ENCODE measurements at places on chromosomes 2 and 18.

GRCh38 chr18:35581898-35582641 lies 530 bp downstream of the GALNT1 start:
- peak overlapping the region; percentile 82 for H3K27ac ChIP-seq
- no peaks in the 10 kb centered on the region for H3K27me3 ChIP-seq
- H3K4me3 ChIP-seq: peak overlapping the region; percentile 67
- DNase-seq: peak; percentile 9
- peaks cover 11% of the 10 kb centered on the region for H3K4me1 ChIP-seq
- no peaks in the 10 kb centered on the region for H3K36me3 ChIP-seq

DNA sequence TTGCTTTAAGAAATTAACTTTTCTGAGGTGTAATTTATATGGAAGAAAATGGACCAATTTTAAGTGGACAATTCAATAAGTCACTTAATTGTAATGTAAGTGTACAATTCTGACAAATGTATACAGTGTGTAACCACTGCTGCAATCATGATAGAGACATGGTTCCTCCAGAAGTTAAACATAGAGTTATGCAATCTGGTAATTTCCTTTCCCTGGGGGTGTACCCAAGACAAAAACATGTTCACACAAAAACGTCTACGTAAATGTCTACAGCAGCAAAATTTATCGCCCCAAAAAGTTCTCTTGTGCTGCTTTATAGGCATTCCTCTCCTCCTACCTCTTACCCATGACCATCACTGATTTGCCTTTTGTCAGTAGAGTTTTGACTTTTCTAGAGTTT lies 141.5 kb downstream of the AQP4 start:
- no peak for DNase-seq
- H3K36me3 ChIP-seq: no peaks in the 10 kb centered on the region
- no peak overlapping the region for H3K4me3 ChIP-seq
- no peaks in the 10 kb centered on the region for H3K4me1 ChIP-seq
- no peaks in the 10 kb centered on the region for H3K27me3 ChIP-seq

DNA sequence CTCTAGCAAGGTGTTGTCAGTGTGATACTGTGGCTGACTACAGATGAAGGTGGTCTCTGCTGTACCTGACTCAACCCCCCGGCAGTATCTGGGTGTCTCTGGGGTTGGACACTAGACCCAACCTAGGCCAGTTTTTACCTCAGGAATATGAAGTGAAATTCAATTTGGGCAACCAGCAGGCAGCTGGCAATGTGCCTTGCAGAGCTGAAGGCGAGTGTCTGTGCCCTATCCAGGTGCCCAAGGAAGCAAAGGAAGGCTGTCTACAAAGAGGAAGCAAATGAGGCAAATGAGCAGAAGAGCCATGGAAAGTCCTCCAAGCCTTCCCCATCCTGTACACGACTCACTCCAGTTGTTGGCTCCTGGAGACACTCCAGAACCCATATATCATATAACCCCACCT lies 264.6 kb upstream of the AGAP1 start:
- no peaks in the 10 kb centered on the region for H3K4me1 ChIP-seq
- H3K36me3 ChIP-seq: no peaks in the 10 kb centered on the region
- H3K4me3 ChIP-seq: no peak overlapping the region
- H3K27me3 ChIP-seq: peaks cover 28% of the 10 kb centered on the region
- H3K27ac ChIP-seq: no peak overlapping the region

DNA sequence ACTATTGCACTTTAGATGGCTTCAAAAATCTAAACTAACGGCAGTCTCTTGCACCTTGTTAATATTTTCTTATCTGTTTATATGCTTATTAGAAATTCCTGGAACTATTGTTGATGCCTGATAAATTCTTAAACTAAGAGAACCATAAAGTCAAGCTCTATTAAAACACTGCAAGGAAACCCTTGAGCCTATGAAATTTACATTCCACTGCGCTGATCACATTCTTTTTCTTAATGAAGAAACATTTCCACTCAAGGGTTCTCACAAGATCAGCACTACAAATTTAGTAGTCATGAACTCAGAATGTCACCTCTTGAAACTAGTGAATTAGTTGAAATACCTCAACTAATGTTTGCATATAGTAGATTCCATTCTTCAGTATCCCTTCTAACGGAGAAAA lies 331.8 kb upstream of the SLC8A1 start:
- H3K4me1 ChIP-seq: no peaks in the 10 kb centered on the region
- H3K27me3 ChIP-seq: no peaks in the 10 kb centered on the region
- DNase-seq: no peak
- no peak overlapping the region for H3K4me3 ChIP-seq
- H3K27ac ChIP-seq: no peak overlapping the region
- no peaks in the 10 kb centered on the region for H3K36me3 ChIP-seq

DNA sequence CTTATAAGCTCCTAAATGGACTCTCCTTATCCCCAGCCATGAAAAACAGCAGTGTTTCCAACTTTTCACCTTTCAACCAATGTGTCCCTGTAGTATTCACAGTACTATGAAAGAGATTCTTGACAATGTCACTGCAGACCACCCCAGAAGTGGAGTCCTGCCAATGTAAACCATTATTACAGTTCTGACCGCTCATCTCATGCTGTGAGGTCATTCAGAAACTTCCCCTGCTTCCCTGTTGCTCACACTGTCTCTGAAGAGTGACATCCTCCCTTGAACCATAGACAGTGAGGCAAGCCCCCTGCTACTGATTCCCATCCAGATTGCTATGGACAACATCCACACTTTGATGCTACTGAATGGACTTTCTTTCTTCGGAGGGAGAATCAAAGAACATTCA lies 1523.7 kb upstream of the ACVR2A start:
- no peaks in the 10 kb centered on the region for H3K27me3 ChIP-seq
- no peak overlapping the region for H3K4me3 ChIP-seq
- no peaks in the 10 kb centered on the region for H3K36me3 ChIP-seq
- H3K27ac ChIP-seq: no peak overlapping the region
- H3K4me1 ChIP-seq: no peaks in the 10 kb centered on the region

- no peak overlapping the region for H3K4me3 ChIP-seq
- no peaks in the 10 kb centered on the region for H3K4me1 ChIP-seq
- H3K27me3 ChIP-seq: no peaks in the 10 kb centered on the region
- H3K36me3 ChIP-seq: peaks cover 88% of the 10 kb centered on the region
- no peak for DNase-seq
Measured at GRCh38 chr2:74168739-74169138, 9.9 kb downstream of the MOB1A start.

DNA sequence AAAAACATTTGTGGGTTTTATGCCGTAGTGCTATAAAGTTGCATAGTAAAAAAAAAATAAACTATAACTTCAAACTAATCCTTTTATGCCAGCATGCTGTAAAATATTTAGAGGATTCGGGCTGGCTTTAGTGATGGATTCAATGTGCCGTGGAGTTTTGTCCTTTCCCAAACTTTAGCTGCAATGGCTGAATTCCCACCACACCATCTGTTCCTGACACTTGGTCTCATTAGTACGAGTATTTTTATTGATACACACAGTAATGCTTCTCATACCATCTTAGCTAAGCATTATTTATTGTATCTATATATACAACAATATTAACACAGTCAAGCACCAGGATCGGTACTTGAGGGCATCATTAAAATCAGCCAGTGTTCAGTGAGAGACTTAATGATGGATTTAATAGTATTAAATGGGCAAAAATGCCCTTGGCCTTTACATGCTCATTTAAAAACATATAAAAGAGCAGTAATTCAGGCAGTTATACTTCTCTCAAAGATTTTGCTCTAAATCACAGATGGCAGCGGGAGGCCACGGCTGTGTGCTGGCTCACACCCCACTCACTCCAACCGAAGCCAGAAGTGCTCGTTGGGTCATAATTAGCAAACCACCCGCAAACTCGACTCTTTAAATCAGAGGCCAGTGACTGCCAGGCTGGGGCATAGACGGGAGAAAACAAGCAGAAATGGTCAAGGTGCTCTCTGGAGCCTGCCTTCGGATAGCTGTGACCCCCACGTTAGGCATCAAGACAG lies 297.0 kb upstream of the REV1 start:
- no peak overlapping the region for H3K27ac ChIP-seq
- no peaks in the 10 kb centered on the region for H3K36me3 ChIP-seq
- no peak for DNase-seq
- H3K4me1 ChIP-seq: peaks cover 27% of the 10 kb centered on the region
- no peak overlapping the region for H3K4me3 ChIP-seq

- no peaks in the 10 kb centered on the region for H3K36me3 ChIP-seq
- no peak overlapping the region for H3K27ac ChIP-seq
- no peak for DNase-seq
- no peaks in the 10 kb centered on the region for H3K27me3 ChIP-seq
- H3K4me3 ChIP-seq: no peak overlapping the region
Measured at GRCh38 chr2:125364192-125364983, 1291.6 kb upstream of the GYPC start.

GRCh38 chr2:149160701-149161217 lies 122.3 kb downstream of the LYPD6B start:
- H3K27me3 ChIP-seq: no peaks in the 10 kb centered on the region
- H3K4me1 ChIP-seq: no peaks in the 10 kb centered on the region
- H3K36me3 ChIP-seq: no peaks in the 10 kb centered on the region
- no peak overlapping the region for H3K27ac ChIP-seq
- no peak overlapping the region for H3K4me3 ChIP-seq

DNA sequence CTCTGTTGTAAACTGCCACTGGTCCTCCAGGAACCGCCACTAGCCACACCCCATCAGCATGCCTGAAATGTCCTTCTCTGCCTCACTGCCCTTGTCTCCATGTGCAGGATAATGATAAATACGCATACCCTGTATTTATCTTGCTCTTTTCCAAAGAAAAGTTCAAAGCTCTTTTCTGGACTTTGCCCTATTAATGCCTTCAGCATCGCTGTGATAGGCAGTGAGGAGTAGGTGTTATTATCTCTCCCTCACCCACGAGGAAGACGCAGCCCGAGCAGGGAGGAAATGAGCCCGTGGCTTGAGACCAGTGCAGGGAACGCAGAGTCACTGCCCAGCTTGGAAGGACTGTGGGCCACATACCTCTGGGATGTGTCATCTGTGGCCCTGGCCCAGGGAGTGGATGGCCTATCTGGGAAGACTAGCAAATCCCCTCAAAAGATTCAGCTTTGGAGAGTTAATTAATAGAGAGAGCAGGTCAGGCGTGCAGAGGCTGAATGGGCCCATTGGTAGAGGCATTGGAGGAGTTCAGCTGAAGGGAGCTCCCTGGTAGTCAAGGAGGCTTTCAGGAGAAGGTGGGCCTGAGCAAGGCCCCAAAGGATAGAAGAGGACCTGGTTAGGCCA lies 39.5 kb upstream of the MCFD2 start:
- no peak overlapping the region for H3K4me3 ChIP-seq
- peaks cover 20% of the 10 kb centered on the region for H3K4me1 ChIP-seq
- H3K36me3 ChIP-seq: peaks cover 91% of the 10 kb centered on the region

DNA sequence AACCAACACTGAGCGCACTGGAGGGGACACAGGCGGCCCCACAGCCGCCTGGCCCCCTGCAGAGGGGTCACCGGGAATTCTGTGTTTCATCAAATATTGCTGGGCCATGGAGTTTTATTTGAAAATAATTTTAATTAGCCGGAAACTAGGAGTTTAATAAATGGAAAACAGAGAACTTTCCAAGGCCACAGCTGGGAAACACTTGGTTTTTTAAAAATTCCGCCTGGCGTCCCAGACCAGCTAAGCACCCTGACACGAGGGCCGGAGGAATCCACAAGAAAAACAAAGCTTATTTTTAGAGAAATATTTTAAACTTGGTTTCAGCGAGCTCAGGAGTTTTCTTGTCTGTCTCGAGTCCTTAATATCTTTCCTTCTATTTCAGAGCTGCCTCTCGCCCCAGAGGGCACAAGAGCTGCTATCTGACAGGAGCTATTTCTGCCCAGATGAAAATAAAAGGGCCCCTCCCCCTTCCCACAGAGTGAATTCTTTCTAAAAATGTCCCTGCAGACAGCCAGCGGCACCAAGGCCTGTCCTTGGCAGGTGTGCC lies 8.2 kb downstream of the ZFP36L2 start:
- H3K36me3 ChIP-seq: peaks cover 5% of the 10 kb centered on the region
- H3K4me3 ChIP-seq: peak overlapping the region; percentile 5
- peaks cover 47% of the 10 kb centered on the region for H3K4me1 ChIP-seq
- H3K27me3 ChIP-seq: no peaks in the 10 kb centered on the region
- H3K27ac ChIP-seq: peak overlapping the region; percentile 99

DNA sequence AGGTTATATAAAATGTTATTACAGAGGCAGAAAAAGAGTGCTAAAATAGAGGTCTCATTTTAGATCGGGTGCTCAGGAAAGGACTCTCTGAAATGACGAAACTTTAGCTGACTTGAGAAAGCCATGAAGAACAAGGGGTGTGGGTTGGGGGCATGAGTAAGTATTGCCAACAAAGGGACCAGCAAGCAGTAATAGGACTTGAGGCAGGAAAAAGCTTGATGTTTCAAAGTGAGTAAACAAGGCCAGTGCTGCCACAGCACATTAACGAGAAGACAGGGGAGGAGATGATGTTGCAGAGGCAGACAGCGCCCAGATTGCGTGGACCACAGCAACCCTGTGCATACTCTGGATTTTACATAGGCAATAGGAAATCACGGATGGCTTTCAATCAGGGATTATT lies 318.8 kb downstream of the ZEB2 start:
- H3K4me3 ChIP-seq: no peak overlapping the region
- no peaks in the 10 kb centered on the region for H3K27me3 ChIP-seq
- H3K36me3 ChIP-seq: no peaks in the 10 kb centered on the region
- DNase-seq: no peak
- H3K27ac ChIP-seq: no peak overlapping the region

GRCh38 chr2:23924589-23925359 lies 2.1 kb downstream of the ATAD2B start:
- no peaks in the 10 kb centered on the region for H3K27me3 ChIP-seq
- DNase-seq: no peak
- H3K4me3 ChIP-seq: no peak overlapping the region
- H3K4me1 ChIP-seq: peaks cover 24% of the 10 kb centered on the region

DNA sequence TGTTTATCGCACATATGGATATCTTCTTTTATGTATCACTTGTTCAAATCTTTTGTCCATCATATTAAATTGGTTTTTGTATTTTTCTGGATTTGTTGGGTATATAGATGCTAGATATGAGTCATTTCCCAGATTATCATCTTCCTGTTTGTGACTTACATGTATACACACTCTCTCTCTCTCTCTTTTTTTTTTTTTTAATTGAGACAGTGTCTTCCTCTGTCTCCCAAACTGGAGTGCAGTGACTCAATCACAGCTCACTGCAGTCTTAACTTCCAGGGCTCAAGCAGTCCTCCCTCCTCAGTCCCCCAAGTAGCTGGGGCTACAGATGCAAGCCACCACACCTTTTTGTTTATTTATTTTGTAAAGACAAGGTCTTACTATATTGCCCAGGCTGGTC lies 43.8 kb downstream of the XIRP2 start:
- DNase-seq: no peak
- no peak overlapping the region for H3K4me3 ChIP-seq
- H3K4me1 ChIP-seq: no peaks in the 10 kb centered on the region
- no peak overlapping the region for H3K27ac ChIP-seq

DNA sequence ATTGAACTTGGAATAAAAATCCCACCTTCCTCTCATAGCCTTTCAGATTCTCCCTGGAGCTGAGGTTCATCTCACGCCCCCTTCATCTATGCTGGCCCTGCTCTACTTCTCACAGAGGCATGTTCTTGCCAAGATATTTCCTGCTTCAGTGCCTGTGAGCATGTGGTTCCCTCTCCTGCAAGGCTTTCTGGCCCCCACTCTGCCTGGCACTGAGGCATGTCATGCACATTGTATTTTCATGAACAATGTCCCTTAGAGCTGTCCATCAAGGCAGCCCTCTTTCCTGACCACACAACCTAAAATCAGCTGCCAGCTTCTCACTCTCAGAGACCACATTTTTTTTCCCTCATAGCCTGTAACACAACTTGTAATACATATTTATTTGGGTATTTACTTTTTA lies 18.0 kb upstream of the HK2 start:
- H3K27me3 ChIP-seq: no peaks in the 10 kb centered on the region
- H3K4me3 ChIP-seq: no peak overlapping the region
- H3K36me3 ChIP-seq: no peaks in the 10 kb centered on the region
- no peak for DNase-seq
- no peaks in the 10 kb centered on the region for H3K4me1 ChIP-seq
